ENCODE measurements at places on chromosomes 3 and 15.

DNA sequence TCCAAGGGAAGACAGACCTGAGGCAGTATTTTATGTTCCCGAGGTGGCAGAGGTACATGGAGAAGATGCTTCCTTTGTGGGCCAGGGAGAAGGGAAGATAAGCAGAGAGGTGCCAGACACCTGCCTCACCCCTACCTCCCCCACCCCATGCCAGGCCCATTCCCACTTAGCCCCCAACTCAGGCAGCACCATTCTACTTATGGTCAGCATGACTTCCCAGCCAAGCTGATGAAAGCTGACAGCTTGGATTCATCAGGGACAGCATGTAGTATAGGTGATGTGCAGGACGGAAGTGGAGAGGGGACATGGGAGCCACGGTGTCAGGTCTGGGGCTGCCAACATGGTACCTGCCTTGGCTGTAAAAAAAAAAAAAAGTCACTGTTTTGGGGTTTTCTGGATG lies 57.5 kb upstream of the CSPG4 start:
- DNase-seq: no peak

DNA sequence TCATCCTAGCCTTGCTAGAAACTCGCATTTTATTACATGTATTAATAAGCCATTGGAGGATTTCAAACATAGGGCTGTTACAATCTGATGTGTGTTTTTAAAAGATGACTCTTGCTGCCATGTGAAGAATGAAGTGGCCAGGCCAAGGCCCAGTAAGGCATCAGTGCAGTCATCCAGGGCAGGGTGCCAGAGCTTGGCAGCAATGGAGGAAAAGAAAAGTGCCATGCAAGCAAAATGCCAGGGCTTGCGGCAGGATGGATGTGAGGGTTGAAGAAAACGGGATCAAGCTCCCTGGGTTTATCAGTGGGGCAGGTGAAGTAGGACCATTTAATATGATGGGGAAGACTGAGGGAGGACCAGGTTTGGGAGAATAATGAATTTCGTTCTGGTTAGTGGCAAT lies 183.6 kb downstream of the MINAR1 start:
- DNase-seq: peak; percentile 36

DNA sequence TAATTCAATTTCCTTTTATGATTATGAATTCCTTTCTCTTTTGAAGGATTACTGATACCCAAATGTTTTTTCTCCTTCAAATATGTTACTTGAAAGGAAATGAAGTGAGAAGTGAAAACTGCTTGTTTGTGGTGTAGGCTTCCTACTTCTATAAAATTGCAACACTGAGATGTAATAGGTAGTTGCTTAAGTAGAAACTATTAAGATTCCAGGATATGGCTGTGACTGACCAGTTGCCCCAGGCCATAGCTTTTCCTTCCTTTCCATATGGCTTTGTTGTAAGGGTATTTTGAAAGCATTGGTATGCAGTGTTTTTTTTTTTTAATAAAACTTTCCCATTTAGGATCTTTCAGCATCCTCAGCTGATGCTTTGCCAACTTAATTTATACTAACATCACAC lies 28.5 kb downstream of the DNAJC13 start:
- peak; percentile 82 for DNase-seq

GRCh38 chr3:99970198-99970597 lies 144.1 kb downstream of the FILIP1L start:
- DNase-seq: no peak

DNA sequence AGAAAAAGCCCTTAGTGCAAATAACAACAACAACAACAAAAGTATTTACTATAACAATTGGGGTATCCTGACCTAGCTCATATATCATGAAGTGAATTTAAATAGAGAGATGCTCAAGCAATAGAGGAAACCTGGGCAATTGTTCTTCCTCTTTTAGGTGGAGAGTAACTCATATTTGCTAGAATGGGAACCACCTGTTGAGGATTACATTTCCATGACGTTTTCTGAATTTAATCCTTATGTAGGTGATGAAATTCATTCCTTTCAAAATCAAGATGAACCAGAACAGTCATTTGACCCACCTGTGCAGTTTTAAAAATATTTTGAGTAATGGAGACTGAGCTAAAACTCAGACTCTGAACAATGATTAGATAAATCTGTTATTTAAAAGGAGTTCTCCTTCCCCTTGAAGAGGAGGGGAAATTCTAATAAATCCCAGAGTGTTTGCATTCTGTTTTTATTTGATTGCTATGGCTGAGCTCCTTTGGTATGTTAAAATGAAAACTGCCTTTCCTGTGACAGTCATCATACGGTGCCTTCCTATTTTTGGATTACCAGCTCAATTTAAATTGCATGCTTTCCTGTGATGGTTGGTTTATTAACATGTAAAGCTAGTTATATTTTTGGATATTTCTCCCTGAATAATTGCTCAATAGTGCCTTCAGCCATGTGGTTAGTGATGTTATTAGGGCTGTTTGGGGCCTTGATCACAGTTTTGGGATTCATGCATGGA lies 24.3 kb downstream of the VPS8 start:
- no peak for DNase-seq
